ENCODE measurements at places on chromosomes 16 and 17.

- no peak for DNase-seq
These were observed at the start of gene KRT9 for GRCh38 chr17:41571561-41572434. Gene KRT9 (minus strand): TSS chr17:41572059. CDS start chr17:41571992, 67 bp downstream.

DNA sequence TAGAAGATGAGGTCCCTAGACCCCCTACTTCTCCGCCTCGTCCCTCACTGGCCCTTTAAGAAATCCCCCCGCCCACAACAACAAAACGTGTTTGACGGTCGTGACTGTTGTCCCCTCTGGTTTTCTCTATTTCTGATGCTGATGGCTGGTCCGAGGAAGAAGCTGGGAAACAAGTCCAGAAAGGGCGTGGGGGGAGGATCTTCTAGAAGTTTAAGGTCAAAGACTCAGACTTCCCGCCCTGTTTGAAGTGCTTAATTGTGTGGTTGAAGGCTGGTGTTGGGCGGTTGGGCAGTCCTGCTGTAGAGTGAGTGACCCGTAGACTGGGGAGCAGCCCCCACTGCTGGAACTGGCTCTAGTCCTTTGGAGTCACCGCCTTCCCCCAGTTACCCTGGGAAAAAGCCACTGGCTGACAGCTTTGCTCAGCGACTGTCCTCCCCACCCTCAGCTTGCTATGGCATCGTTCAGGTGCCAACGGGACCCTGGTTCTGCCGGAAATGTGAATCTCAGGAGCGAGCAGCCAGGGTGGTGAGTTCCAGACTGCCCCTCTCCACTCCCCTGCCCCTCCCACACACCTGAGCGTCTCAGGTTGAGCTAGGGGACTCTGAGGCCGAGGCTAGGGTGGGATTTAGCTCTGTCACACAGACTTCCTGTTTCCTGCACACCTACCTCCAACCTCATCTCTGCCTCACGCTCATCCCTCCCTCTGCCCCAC is 1.6 kb downstream of the MLLT6 start:
- no peak for DNase-seq

GRCh38 chr16:1102333-1102700 is 6.3 kb upstream of the C1QTNF8 start:
- DNase-seq, result no peak

DNA sequence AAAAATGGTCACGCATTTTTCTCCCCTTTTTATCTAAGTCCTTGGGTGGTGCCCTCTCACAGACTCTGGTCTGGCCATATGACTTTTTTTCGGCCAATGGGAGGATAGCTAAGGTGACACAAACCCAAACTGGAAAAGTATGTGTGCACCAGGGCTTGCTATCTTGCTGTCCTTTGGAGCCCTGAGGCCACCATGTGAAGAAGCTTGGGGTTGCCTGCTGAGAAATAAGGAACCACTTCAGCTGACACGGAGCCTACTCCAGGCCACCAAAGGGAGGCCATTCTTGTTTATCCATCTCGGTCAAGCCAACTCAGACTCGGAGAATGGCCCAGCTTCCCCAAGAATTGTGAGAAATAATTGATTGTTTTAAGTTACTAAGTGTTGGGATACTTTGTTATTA is 111.4 kb upstream of the ZFHX3 start:
- DNase-seq, result no peak

DNA sequence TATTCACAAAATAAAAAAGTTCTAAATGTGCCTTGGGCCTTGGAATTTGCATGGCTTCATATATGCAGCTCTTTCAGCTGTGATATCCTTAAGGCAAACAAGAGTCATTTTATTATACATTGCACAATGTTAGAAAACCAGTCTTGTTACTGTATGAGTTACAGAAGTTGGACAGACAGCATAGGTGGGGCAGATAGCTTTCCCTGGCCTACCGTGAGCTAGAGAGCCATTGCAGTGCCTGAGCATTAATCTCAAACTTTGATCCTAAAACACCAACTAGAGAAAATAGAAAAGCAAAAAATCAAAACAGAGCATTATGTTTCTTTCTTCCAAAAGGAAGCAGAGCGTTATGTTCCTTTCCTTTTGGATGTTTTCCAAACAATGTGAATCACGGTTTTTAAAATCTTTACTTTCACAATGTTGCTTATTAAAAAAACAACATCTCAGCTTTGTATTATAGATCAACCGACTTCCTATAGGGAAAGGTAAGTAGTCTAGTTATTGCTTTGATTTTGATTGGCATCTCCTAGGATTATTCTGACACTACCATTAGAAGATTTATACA is 32.2 kb downstream of the ARHGAP44 start:
- no peak for DNase-seq

DNA sequence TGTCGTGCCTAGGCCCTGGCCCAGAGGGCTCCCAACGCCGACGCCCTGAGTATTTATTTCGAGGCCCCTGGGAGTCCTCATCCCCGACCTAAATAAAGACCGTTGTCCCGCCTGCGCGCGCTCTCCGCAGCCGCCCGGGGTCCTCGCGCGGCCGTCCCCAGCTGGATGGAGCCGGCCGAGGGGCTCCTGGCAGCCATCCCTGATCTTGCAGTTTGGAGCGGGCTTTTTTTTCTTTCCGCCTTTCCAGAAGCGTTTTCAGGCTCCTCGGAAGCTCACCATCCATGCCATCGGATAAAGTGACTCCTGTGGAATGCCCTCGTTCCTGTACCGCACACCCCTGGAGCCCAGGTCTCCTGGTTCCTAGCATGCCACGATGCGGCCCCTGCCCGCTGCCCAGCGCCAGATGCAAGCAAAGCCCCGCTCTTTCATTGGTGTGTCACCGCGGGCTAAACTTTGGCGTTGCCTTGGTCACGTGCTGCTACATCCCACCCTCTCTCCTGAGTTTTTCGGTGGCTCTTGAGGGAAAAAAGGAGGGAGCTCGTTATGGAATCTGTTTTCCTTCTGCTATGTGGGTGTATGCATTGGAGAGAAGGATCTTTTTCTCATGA is 716 bp downstream of the TMEM94 start:
- peak; percentile 1 for DNase-seq

DNA sequence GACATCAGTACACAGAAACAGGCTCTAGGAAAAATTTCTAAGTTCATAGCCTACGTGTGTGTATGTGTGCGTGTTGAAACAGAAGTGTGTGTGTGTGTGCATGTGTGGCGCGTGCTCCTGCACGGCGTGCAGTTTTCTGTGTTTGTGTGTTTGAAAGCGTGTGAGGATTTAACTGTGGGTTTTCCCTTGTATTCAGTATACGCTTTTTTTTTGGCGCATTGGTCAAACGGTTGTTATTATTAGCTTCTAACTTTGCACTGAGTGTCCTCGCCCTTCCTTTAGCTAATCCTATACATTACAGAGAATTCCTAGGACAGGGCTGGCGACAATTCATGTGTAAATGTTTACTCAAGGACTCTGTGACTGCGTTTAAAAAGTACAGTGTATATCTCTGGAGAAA is 23.0 kb downstream of the TMC6 start:
- no peak for DNase-seq

- DNase-seq, result no peak
These were observed 12.0 kb downstream of the HS3ST6 start for GRCh38 chr16:1906055-1906845.

DNA sequence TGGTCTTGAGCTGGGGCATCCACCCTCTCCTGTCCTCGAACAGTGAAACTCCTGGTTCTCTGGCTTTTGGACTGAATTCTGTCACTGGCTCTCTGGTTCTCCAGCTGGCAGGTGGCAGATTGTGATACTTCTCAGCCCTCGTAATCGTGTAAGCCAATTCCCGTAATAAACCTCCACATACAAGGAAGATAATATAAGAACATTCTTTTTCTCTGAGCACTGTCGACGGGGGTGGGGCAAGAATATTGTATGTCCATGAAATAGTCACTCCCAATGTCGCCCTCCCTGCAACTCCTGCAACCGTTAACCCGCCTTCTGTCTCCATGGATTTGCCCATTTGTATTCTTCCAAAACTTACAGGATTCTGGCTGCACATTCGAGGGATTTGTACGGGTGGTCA is 39.2 kb upstream of the RPH3AL start:
- no peak for DNase-seq

DNA sequence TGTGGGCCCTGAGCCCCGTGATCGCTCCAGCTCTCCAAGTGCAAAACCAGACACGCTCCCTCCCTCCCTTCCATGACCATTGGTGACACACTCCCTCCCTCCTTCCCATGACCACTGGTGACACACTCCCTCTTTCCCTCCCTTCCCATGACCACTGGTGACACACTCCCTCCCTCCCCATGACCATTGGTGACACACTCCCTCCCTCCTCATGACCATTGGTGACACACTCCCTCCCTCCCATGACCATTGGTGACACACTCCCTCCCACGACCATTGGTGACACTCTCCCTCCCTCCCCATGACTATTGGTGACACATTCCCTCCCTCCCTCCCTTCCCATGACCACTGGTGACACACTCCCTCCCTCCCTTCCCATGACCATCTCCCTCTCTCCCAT is 56.3 kb downstream of the LMF1 start:
- DNase-seq, result no peak

DNA sequence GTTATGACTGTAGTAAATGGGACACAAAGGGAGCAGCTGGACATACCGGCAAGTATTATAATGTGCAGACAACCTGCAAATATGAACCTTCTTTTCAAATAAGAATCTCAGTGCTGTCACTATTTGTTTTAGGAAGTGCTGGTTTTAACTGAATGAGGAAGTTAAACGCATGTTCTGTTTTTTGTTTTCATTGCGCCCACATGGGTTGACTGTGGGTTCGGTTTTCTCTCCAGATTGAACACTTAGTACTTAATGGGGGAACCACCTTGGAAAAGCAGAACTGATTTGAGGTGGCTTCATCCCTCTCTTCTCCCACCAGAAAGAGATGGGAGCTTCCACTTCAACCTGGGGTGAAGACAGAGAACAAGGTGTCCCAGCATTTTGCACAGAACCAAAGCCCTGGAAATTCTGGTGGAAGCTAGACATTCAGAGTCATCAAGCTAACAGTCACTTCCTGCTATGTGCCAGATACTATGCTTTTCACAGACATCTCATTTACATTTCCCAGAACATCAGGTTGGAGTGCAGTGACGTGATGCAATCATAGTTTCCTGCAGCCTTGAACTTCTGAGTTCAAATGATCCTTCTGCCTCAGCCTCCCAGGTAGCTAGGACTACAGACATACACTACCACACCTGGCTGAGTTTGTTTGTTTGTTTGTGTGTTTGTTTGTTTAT is 149.8 kb downstream of the CDH13 start:
- no peak for DNase-seq

- no peak for DNase-seq
These were observed 6.4 kb downstream of the CUEDC1 start for GRCh38 chr17:57948555-57949420.

DNA sequence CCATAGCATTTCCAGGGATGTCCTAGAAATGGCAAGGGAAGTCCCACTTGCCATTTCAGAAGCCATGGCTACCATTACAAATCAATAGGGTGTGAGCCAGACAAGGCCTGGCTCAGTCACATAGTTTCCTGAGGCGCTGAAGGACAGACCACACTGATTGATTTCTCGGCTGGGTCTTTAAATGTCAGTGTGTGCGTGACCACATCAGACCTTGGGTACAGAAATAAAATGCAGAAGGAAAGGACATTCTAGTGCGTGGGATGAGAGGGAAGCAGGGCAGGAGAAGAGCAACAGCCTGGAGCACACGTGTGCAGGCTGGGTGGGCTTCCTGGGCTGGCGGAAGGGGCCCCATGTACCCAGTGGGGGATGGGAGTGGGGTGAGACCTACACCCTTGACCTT is 58.7 kb upstream of the LYRM9 start:
- DNase-seq, result no peak

Measured in activated CD4-positive, alpha-beta T cell treated with anti-CD3 and anti-CD28 coated beads, Interleukin-2, amount 50 U/mL, for 1 hour (primary cell).